ENCODE measurements at places on chromosomes 16 and 17.

- DNase-seq, result no peak
These were observed 30.3 kb downstream of the CDK5RAP3 start for GRCh38 chr17:48001197-48001596.

DNA sequence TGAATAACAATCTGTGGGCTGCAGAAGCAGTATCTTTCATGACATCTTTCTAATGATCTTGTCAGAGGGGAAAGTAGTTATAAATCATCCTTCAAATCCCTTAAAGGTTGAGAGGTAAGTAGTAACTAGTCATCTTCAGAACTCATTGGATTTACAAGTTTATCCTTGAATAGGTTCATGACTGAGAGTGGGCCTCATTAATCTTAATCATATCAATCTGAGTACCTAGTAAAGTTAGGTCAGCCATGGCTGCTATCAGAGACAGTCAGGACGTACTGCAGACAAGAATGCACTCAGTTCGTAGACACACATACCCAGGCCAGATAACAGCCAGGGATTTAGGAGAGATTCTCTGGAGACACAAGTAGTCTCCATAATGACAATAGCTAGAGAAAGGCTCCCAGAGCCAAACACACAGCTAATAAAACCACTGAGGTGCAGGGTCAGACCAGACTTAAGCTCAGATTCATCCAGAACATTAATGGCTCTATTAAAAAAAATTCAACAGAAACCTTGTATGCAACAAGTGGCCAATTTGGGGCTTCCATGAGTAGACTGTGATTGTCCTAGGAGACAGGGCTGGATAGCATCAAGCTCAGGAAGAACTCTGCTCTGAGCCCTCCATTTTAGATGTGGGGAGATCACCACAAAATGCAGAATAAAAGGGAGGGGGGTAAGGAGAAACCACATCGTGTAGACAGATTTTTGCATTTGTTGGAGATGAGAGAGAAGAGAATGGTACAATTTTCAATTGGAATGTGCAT, 65.8 kb downstream of the TBX4 start:
- DNase-seq, result no peak

- peak; percentile 63 for DNase-seq
These were observed 57.1 kb upstream of the WSB1 start for GRCh38 chr17:27236717-27237315.

DNA sequence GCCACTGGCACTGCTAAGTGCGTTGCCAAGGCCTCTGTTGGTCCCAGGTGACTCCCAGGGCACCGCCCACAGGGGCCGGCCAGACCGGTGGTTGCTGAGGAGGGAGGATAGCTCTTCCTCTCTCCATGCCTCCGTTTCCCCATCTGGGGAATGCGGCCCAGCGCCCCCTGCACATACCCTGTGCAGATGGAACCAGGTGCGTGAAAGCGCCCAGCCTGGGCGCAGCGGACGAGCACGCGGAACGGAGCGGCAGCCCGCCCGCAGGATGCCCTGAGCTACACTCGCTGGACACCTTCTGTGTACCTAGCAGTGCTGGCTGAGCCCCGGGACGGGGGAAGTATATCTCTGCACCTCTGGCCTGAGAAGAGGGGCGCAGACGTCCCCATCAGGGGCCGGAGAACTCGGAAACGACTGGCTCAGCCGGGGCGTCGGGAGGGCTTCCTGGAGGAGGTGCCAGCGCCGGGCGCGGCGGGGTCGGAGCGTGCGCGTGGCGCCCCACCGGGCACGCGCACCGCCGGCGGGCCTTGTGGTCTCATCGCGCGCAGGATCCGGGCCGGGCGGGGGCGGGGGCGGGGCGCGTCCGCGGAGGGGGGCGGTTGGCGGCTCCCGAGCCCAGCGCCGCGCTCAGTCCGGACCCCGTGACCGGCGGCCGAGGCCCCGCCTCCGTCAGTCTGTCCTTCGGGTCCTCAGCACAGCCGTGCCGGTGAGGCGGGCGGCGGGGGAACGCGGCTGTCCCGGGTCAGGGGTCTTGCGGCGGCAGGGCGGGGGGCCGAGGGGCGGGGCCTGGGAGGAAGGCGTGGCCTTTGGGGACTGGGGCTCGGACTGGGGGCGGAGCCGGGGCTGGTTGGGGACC, at the start of the genes CCDC78 and HAGHL:
TSS of gene CCDC78 (minus strand) at position 6 of the 853 bp plus-strand sequence. CDS start 76 bp downstream, outside the sequence.
TSS of gene HAGHL (plus strand) at position 669 of the 853 bp plus-strand sequence. CDS start 404 bp downstream, outside the sequence.
- DNase-seq, result peak; percentile 82

DNA sequence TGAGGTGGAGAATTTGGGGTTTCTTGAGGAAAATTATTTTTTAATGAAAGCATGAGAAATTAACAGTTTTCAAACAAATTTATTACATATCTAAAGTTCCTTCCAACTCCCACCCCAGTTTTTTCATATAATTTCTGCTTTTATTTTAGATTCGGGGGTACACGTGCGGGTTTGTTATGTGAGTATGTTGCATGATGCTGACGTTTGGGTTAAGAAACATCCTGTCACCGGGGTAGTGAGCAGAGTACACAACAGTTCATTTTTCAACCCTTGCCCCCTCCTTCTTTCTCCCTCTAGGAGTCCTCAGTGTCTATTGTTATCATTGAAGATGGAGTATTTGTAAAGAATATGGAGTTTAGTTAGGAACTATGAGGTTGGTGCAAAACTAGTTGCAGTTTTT, 31.8 kb upstream of the CDYL2 start:
- no peak for DNase-seq

DNA sequence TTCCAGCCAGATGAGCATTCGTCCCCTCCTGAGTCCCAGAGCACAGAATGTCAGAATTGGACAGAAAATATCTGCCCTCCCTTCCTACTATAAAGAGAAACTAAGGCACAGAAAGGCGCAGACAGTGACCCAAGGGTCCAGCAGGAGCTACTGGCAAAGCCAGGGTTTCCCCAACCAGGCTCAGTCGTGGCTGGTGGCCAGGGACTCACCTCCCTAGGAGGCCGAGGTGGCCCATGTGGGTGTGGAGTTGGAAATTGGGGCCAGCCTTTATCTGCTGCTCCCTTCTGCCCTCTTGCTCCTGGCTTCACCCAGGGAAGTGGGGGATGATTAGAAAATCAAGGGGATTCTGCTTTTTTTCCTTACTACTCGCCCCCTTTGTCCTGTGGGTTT, 1.1 kb downstream of the DRC7 start:
- no peak for DNase-seq

DNA sequence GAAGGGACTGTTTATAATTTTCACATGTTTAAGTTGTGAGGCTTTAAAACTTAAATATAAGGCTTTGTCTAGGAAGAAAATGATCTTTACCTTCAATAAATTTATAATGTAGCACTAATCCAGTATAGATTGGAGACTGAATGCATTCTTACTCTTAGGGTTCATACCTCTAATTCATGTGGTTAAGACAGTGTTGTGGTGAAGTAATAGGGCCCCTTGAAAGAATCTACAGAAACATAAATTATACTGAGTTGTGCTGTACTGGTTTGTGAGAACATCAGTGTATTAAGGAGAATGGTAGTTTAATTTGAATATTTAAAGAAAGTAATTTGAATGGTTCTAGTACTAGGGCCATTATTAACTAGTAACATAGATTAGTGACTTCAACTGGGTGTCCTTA, 13.7 kb downstream of the HAPSTR1 start:
- no peak for DNase-seq

GRCh38 chr16:88772871-88773811, 11.9 kb downstream of the PIEZO1 start:
- DNase-seq, result no peak

DNA sequence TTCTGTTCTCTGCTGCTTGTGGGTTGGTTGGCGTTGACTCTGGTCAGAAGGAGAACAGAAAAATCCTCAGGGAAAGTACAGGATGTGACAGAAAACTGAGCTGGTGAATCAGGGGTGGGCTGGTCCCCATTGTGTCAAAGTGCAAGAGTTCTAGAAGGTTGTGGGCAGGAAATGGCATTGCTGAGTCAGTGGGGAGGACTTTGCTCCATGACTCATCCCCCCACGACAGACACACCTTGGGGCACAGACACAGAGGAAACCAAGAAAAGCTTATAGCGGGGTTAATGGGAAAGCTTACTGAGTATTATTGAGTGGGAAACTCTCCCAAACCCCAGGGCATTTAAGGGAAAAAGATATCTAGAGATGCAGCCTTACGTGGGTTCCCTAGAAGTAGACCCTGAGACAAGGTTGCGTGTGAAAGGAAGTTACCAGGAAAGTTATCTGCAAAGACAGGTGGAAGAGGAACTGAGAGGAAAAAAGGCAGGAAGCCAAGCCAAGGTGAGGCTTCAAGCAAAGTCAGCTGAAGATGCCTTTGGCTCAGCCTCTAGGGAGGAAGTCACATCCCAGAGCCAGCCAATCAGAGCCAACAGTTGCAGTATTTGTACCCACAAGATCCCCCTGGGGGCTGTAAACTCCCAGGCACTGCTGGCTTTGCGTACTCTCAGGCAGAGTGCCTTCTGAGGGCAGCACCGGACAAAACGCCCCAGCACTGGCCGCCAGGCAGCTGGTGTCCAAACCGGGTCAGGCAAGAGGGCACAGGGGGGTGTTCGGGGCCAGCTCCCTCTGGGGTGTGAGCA, 86.4 kb downstream of the FOXL1 start:
- DNase-seq, result peak; percentile 89

DNA sequence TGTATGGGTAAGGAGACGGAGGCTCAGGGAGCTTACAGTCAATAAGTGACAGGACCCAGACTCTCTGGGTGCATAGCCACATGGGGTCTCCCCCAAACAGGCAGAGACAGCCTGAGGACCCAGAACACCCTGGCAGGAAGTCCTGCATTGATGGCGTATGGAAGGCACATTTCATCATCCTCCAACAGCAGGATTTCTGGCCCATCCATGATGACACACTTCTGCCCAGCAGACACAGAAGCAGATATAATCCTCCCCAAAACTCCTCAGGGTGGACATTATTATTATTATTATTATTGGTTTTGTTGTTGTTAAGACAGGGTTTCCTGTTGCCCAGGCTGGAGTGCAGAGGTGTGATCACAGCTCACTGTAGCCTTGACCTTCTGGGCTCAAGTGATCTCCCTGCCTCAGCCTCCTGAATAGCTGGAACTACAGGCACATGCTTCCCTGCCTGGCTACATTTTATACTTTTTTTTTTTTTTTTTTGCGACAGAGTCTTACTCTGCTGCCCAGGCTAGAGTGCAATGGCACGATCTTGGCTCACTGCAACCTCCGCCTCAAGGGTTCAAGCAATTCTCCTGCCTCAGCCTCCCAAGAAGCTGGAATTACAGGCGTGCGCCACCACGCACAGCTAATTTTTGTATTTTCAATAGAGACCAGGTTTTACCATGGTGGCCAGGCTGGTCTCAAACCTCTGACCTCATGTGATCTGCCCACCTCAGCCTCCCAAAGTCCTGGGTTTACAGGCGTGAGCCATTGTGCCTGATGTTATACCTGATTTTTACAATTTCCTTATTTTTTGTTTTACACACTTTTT, 6.8 kb upstream of the HROB start:
- DNase-seq, result no peak

GRCh38 chr16:1789643-1790045, 3.9 kb downstream of the IGFALS start:
- DNase-seq, result no peak

GRCh38 chr16:88493879-88494278, 40.8 kb downstream of the ZFPM1 start:
- DNase-seq, result no peak

- DNase-seq, result no peak
These were observed 46.9 kb upstream of the SIAH1 start for GRCh38 chr16:48432136-48432535.

GRCh38 chr17:48456589-48456988, 26.6 kb upstream of the SKAP1 start:
- peak; percentile 15 for DNase-seq

GRCh38 chr17:65022751-65023700, 33.5 kb downstream of the GNA13 start:
- peak; percentile 47 for DNase-seq

DNA sequence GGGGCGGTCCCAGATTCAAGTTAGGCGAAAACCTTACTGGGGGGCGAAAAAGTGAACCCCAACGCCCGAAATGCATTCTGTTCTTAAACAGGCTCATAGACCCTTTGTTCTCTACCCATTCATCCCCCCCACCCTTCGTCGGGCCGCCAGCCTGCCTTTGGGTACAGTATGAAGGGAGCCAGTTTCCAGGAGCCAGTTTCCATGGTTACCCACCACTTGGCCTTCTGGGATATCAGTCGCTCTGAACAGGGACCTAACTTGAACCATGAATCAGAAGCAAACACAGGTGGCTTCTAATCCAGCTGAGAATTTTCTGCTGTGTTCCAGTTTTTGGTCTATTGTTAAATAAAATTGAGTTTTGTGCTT, 532 bp downstream of the DHX40 start:
- DNase-seq, result peak; percentile 90

- DNase-seq, result no peak
These were observed 4.7 kb upstream of the DLX4 start for GRCh38 chr17:49964303-49964768.

GRCh38 chr16:70770626-70771552, 30.1 kb downstream of the VAC14 start:
- peak; percentile 40 for DNase-seq

DNA sequence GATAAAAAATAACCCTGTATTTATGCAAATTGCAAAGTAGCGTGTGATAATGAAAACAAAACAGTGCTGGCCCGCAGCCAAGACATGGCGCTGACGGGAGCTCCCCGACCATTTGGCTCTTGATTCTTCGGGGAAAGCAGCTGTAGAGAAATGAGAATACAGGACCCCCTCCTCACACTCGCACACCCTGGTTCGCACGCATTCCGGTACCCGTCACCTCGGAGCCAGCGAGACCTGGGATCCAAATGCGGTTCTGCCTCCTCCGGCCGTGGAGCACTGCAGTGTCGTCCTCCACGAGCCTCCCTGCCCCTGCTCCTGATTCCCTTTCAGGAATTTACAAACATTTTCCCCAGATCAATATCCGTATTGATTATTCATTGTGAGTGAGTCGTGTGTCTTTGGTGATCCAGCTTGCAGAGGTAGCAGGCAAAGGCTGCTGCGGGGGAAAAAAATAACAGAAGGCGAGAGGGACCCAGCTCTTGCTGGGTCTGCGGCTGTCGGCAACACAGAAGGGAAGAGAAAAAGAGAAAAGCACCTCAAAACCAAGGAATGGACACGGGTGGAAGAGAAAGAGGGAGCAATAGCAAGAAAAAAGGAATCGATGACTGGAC, 184.1 kb upstream of the ZFHX3 start:
- no peak for DNase-seq

- no peak for DNase-seq
These were observed 7.8 kb downstream of the DEXI start for GRCh38 chr16:10934325-10935107.

GRCh38 chr17:11094331-11094730, 146.7 kb upstream of the SHISA6 start:
- DNase-seq, result no peak

DNA sequence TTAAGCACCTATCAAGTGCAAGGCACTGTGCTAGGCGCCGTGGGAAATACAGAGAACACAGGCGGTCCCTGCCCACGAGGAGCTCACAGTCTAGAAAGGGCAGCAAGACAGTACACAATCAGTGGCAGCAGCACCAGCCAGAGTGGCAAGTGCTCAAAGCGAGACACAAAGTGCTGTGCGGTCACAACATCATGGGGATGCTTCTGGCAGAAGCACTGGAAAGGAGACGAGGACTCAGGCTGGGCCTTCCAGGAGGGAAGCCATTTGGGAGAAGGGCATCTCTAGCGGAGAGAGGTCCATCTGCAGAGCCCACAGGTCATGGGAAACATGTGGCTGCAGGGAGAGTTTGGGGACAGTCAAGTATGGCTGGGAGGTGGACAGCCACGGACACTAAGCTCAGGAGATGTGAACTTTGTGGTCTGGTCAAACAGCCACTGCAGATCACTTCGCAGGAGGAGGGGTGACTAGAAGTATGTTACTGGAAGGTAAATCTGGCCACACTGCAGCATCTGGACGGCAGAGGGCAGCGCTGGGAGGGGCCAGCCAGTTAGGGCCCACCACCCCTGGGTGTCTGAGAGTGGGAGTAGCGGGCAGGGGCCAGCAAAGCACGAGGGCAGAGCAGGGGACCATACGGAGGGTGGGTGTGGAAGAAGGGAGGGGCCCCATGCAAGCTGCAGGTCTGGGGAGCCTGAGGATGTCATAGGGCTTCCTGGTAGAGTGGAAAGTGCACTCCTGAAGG, 71.1 kb downstream of the N4BP1 start:
- no peak for DNase-seq
